ENCODE measurements at places on chromosomes 4 and X. TPM values are rescaled to one million over a fixed set of nuclear protein-coding genes. Genes with fewer than 3 reads are reported as not detected.

Gene USP17L19
- total RNA-seq: not detected

Gene TLR2
- total RNA-seq: 4.7 TPM

Gene DCAF4L1
- 0.19 TPM for total RNA-seq

Gene GATA1
- not detected for total RNA-seq

Gene UCP1
- total RNA-seq: not detected

Gene KLHL34
- not detected for total RNA-seq

Gene TSPAN7
- total RNA-seq: 9.6 TPM

Gene ADH1B
- total RNA-seq: 0.32 TPM

Gene CTAG1A
- total RNA-seq: not detected

Gene PAK3
- total RNA-seq: 3.9 TPM

Gene TEX13C
- total RNA-seq: not detected

Gene CENPI
- 15.7 TPM for total RNA-seq
